ENCODE measurements at places on chromosomes 6 and 20.
A peak's percentile ranks its signal among the peaks of the same experiment; 100 is the strongest.

DNA sequence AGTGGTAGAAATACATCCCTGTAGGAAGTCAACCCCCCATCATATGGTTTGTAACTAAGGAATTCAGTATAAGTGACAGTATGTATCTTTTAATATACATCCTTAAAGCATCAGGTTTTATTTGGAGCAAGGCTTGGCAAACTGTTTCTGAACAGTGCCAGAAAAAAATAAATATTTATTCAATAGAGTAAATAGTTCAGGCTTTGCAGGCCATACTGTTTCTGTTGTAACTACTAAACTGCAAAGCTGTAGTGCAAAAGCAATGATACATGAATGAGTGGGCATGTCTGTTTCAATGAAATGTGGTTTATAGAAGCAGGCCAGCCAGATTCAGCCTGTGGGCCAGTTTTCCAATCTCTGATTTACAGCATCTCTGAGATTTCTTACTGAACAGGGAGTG is 977 bp downstream of the MEI4 start:
- DNase-seq, result no peak

- DNase-seq, result no peak
Measured at GRCh38 chr6:134177753-134178160, 125.3 kb upstream of the SLC2A12 start.

- DNase-seq, result no peak
Measured at GRCh38 chr6:91075244-91075976, 488.5 kb upstream of the MAP3K7 start.

- DNase-seq, result no peak
Measured at GRCh38 chr20:62878244-62879038, 16.8 kb upstream of the TCFL5 start.

DNA sequence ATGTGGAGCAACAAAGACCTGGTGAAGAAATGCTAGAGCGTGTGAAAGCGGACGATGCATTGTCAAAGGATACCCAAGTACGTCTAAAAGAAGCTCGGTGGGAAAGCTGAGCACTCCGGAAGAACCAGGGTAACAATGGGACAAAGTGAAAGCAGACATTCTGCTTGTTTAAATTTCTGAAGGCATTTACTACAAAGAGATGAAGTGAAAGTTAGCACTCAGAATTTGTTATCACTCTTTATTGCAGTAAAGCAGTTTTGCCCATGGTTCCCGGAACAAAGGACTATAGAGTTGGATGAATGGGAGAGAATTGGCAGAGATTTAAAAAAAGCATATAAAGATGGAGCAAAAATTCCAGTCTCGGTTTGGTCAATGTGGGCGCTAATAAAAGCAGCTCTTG is 12.8 kb upstream of the IRAK1BP1 start:
- no peak for DNase-seq

- no peak for DNase-seq
Measured at GRCh38 chr6:121760745-121761144, 325.3 kb downstream of the GJA1 start.

DNA sequence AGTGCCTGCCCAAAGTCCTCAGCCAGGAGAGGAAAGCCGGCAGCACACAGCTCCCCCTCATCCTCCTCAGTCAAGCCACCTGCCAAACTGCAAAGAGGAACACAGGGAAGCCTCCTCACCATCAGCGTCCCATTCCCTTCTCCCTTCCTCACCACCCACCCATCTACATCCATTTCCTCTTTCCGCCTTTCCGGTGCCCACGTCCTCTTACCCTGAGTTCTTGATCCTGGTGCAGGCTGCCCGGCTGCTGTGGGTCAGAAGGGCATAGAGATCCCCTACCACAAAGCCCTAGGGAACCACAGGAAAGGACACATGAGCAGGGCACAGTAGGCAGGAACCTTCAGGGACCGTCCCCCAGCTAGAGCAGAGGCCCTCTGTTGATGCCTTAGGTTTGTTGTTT is 6.0 kb downstream of the GNMT start:
- no peak for DNase-seq

DNA sequence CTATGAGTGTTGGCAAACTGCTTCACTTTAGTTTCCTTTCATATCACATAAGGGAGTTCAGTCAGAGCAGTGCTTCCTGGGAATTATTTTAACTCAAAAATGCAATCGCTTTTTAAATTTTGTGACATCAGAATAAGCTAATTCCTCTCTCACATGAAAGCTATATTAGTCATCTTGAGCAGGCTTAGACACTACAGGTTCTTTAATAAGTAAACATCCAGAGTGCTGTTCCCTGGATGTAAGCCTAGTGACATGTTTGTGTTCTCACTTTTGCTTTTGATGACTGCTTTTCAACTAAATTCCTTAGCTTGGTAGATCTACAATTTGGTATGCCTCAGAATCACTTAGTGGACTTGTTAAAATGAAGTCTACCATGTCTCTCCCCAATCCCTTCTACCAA is 252.7 kb upstream of the POU3F2 start:
- no peak for DNase-seq

- peak; percentile 83 for DNase-seq
Measured at GRCh38 chr20:34536798-34537394, 20.7 kb downstream of the DYNLRB1 start.

DNA sequence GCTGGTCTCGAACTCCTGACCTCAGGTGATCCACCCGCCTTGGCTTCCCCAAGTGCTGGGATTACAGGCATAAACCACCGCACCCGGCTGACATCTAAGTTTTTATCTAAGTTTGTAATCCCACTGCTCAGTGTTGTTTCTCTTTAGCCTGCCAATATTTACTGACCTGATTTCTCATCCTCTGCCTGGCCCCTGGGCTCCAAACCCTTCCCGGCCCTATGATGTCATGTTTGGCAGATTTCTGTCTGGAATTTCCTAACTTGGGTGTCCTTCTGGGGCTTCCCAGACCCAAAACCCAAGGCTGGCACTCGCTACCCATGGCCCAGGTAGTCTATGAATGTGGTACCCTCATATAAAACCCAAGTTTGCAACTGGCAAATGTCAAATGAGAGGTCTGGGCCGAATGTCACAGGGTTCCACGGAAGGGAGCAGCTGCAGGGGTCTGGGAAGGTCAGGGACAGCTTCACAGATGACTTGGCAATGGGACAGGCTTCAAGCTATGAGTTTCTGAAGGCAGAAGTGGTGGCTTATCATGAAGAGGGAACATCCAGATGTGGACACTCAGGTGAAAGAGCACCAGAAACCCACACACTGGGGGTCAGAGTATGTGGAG is 54.9 kb downstream of the TMEM170B start:
- DNase-seq, result no peak

- DNase-seq, result no peak
Measured at GRCh38 chr20:9329355-9330101, 184.9 kb upstream of the LAMP5 start.

DNA sequence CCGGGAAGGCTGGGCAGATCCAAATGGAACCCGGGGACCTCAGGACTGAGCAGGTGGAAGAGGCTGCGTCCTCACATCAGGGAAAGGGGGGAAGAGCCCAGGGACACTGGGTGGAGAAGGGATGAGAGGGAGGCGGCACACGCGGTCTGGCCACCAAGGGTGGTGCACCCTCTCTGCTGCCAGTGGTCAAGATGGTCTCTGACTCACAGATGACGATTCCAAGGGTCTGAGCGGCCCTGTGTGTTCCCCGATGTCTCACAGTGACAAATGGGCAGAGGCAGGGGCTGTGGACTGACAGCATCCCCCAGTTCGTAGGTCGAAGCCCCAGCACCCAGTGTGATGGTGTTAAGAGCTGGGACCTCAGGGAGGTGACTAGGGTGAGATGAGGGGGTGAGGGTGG is 32.1 kb downstream of the SLCO4A1 start:
- no peak for DNase-seq

DNA sequence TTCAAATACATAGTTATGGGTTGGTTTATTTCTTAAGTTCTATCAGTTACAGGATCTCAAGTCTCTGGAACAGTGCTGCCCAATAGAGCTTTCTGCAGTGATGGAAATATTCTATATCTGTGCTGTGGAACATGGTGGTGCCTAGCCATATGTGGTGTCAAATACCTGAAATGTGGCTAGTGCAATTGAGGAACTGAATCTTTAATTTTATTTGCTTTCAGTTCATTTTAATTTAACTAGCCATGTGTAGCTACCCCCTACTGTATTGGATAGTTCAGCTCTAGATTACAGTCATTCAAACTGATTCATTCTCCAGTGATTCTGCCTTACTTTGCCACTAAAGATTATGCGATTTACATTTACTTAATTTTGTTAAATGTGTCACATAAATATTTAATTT is 503.2 kb downstream of the CDKAL1 start:
- no peak for DNase-seq

- DNase-seq, result no peak
Measured at GRCh38 chr6:153031335-153031955, 28.9 kb upstream of the MTRF1L start.

- peak; percentile 45 for DNase-seq
Measured at GRCh38 chr20:59149678-59150504, 13.7 kb upstream of the ZNF831 start.

DNA sequence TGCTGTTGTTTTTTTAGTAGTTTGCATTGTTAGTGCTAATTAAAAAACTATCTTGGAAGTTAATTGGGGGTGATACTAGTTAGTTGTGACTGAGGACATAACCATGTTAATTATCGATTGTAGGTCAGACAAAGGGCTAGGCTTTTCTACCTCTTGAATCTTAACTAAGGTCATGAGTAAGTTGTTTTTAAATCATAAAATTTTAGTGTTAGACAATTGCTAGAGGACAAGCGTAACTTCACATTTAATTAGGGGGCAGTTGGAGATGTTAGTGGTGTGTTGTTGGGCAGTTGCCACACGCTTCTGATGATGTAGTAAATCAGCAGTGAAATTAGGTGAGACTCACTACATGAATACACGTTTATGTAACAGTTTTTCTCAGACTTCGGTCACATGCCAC is 619.1 kb upstream of the FLRT3 start:
- no peak for DNase-seq

DNA sequence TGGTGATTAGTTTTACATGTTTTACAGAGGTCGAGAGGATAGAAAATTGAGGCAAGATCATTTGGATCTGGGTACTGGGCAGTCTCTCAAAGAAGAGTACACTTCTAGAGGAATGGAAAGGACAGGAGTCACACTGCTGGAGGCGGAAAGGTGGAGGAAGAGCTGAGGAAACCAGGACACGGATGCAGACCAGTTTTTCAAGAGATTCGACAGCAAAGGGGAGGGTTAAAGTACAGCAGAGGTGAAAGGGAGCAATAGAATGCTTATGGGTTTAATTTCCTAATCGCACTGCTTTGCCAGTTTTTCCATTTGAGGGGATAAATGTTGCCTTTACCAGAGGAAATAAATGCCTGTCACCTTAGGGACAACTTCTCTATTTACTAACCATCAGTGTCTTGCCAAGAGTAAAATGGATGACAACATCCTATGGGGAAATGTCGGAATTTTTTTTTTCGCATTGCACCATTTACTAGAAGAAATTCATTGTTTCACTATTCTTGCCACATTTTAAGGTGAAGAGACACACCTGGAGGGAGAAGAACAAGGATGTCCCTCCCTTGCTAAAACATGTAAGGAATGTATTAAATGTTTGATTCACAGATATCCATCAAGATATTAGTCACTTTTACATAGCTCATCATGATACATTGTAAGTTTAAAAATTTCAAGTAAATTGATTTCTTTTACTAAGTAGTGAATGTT is 226.6 kb downstream of the COL12A1 start:
- no peak for DNase-seq

DNA sequence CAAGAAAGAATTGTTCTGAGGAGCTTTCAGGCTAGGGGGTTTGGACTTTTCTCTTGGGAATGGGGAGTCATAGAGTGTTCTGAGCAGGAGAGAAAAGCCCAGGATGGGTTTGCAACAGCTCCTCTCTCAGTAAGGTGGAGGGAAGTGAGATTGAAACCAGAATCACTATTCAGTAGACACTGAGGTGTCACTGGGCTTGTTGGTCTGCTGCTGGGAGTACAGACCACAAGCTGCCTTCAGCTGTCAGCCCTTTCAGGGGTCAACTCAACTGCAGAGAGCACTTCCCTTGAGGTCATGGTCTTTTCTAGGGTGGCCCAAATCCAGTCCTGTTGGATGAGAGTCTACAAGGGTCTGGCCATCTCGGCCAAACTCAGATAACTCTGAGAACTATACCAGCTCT is 12.9 kb upstream of the FOXA2 start:
- DNase-seq, result no peak

DNA sequence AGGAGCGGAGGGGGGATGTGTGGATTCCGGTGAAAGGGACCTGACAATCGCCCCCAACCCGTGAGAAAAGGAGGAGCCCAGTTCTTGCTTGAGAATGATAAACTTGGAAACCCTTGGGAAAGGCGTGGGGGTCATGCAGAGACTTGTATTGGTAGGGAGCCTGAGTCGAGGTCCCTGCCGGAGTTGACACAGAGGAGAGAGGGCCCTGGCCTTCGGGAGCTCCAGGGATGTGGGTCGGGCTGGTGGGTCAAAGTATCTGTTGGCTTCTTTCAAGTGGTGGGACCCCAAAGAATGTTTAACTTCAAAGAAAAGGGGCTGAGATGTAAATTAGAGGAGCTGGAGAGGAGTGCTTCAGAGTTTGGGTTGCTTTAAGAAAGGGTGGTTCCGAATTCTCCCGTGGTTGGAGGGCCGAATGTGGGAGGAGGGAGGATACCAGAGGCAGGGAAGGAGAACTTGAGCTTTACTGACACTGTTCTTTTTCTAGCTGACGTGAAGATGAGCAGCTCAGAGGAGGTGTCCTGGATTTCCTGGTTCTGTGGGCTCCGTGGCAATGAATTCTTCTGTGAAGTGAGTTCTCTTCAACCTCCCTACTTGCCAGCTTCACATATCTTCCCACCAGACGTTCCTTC is 571 bp downstream of the CSNK2B start:
- no peak for DNase-seq

DNA sequence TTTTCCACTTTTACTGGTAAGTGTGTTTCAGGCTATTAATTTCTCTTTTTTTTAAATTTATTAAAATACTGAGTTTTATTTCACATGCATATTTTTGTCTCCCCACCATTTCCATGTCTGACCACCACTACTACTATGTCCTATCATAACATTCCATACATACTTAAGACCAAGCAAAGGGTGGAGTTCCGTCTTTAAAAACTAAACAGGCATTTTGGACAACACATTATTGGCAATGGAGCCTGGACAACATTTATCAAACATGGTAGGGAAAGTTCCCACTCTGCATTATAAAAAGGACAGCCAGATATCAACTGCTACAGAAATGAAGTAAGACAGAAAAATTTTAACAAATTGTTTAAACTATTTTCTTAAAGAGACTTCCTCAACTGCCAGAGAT is 91.9 kb downstream of the LMBRD1 start:
- DNase-seq, result no peak

- DNase-seq, result no peak
Measured at GRCh38 chr20:14687313-14687712, 349.9 kb upstream of the FLRT3 start.

- DNase-seq, result peak; percentile 42
Measured at GRCh38 chr6:45677381-45678284, 299.9 kb upstream of the SUPT3H start.
